Fibroblast of gingiva (primary cell): ENCODE measurements at places on chromosomes 3 and 15.

DNA sequence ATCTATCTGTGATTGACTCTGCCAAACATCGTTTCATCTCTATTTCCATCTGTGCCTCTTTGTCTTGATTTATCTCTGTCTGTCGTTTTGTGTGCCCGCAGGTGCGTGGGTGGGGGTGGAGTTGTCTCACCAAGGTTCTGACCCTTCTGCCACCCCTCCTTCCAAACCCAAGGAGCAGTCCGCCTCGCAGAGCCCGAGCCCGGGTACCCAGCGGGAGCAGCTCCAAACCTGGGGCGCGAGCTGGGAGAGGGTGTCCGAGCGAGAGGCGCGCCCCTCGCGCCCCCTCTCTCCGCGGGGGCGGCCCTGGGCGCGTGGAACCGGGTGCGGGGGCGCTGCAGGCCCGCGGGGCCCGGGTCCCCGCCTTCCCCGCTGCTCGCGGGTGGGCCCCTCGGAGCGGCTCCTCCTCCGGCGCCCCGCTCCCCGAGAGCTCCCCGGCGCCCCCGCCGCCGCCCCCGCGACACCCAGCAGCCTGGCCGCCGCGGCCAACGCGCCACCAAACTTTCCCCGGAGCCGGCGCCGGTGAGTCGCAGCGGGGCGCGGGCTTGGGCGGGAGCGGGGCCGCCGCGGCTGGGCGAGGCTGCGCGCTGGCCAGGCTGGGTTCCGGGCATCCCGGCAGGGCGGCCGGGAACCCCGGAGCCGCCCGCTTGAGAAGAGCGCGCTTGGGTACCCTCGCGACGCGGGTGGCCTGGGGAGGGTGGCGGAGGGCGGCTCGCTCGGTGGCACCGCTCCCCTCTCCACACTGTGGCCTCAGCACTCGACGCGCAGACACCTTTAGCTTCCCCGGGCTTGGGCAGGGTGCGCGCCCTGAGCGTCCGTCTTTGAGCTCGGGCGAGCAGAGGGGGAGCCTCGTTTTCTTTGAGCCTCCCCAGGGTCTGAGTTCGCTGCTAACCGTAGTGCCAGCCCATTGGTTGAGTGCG lies at the start of gene HRH1:
Gene HRH1, plus strand, starts transcription at position 458 of the 917 bp plus-strand sequence. CDS start 104,545 bp downstream, outside the sequence.
- no peak for DNase-seq

- no peak for DNase-seq
Measured at GRCh38 chr15:91924183-91924582, 70.7 kb downstream of the SLCO3A1 start.

GRCh38 chr3:149167898-149168297 lies 38.5 kb downstream of the HPS3 start:
- no peak for DNase-seq

DNA sequence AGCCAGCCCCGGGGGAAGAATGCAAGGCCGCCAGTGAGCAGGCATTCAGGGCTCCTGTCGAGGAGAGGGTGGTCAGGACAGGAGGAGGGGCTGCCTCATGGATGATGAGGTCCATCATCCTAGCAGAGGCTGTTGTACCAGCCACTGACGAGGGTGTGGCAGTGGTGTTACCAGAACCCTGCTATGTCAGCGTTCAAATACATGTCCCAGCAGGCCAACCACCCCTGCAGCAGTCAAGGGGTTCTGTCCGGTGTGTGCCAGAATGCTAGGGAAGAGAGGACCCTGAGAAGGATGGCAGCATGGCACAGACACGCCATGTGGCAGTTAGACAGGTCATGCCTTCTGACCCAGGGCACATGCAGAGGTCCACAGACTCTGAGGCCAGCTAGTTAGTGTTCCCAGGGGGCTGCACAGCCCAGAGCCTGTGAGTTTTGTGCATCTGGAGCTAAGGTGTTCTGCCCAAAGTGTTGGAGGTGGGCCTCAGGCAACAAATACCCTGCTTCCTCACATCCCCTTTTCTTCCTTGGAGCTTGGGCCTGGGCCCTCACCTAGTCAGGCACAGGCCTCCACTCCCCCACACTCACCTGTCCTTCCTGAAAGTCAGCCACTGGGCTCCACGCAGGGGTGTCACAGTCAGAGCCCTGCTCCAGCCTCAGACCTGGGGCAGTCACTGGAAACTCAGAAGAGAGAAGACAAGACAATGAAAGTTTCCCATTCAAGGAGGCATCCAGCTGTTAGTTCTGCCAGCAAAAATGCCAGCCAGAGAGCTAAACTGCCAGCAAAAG lies 7.8 kb downstream of the PAK6 start:
- DNase-seq: no peak

DNA sequence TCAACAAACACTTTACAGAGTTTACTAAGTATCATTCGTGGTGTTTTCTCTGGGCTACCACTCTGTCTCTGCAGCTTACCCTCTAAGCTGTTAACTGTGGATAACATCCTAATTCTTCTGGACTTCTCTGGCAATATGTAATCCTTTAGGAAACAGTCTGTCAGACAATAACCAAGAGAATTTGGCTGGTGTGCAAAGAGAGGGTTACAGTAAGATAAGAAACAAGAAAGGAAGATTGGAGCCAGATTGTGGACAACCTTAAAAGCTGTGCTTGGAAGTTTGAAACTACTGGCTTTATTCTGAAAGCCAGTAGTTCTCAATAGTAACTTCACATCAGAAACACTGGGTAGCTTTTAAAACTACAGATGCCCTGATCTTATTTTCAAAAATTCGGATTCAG lies 778 bp downstream of the ARL6 start:
- no peak for DNase-seq

GRCh38 chr15:78210349-78210717 lies 24.0 kb downstream of the ACSBG1 start:
- no peak for DNase-seq

GRCh38 chr3:44557074-44557473 lies 2.1 kb downstream of the ZKSCAN7 start:
- no peak for DNase-seq

DNA sequence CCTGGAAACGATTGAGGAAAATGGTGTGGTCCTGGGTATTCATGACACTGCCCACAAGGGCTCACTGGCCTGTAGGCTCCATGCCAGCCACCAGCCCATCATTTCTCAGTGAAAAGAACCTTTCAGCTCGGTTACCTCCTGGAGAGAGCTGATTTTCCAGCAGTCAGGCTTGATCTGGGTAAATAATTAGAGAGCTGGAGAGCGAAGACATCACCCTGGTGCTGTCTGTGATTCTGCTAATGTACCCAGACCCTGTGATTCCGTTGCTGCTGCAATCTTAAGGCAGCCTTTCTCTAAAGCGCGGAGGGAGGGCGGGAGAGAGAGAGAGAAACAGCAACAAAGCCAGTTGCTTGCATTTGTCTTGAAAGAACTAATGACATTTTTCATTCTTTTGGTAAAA lies 221.9 kb upstream of the TOPAZ1 start:
- no peak for DNase-seq

- no peak for DNase-seq
Measured at GRCh38 chr3:127565711-127566110, 24.8 kb downstream of the TPRA1 start.

DNA sequence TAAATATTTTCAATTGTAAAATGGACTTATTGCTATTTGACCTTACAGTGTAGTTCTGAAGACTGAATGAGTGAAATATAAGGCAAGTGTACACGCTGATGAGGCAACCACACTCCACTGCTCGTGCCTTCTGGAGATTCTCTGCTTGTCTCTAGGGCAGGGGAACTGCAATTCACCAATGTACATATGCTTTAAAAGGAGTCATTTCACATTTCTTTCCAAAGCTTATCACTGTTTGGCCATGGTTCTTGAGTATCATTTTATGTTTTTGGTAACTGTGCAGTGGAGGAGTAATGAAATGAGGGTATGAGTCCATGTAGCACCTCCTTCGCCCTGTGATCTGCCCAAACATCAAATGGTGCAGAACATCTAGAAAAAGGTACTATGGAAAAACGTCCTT lies 43.7 kb downstream of the CCR4 start:
- no peak for DNase-seq

- DNase-seq: no peak
Measured at GRCh38 chr3:18900994-18901393, 247.3 kb upstream of the KCNH8 start.

- no peak for DNase-seq
Measured at GRCh38 chr3:2851361-2851760, 258.8 kb downstream of the IL5RA start.

GRCh38 chr3:122934251-122934650 lies 93.3 kb downstream of the SEMA5B start:
- DNase-seq: no peak

- DNase-seq: peak; percentile 85
Measured at GRCh38 chr3:115804713-115805119, 181.4 kb downstream of the GAP43 start.

DNA sequence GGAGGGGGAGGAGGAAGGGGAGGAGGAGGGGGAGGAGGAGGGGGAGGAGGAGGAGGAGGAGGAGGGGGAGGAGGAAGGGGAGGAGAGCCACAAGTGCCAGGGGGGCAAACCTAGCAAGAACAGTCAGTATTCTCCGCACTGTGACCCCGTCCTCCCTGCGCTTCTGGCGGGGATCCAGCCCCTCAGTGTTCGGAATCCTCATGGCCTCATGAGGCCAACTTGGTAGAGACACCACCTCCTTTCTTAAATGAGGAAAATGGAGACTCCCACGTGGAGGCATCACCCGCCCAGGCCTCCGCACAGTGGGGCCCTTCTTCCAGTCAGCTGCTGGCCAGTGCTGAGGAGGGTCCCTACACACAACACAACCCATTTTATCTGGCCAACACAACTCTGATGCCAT lies 163.4 kb downstream of the XXYLT1 start:
- no peak for DNase-seq

DNA sequence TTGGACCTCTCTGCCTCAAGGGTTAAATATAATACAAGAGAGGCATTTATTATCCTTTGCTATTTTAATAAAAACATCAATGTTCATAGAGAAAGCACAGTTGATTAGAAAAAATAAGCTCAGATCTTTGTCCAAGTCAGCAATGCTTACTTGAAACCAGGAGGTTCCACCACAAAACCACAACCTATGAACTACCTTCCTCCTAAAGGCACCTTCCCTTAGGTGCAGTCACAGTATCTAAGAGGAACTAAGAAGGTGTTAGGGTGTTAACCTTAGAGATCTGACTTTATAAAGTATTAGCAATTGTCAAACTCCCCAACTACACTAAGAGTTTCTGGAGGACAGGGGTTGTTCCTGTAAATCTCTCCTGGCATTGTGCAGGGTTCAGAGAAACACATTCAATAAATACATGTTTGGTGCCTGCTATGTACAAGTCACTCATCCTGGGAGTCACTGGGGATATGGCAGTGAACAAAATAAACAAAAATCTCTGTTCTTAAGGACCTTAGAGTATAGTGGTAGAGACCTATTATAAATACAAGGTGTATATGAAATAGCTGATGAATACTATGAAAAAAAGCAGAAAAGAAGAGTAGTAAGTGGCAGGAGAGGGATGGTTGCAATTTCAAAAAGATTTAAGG lies 208.6 kb downstream of the NFKBIZ start:
- DNase-seq: no peak

DNA sequence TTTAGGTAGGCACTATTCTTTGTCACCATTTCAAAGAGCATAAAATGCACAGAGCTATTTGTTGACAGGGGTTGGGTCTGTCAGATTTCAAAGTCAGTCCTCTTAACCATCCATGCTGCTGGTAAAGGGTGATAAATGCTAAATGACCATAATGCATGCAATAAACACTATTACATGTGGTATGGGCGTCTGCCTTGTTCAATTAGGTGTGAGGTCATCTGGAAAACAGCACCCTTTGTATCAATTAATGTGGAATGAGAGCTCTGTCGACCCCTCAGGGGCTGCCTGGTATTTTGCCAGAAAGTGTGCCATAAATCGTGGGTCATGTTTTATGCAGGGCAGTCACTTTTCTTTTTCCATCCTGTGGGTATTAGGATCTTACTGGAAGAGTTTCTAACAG lies 235.6 kb downstream of the SV2B start:
- no peak for DNase-seq

GRCh38 chr15:48433226-48433886 lies 102.1 kb downstream of the DUT start:
- DNase-seq: peak; percentile 65

- DNase-seq: peak; percentile 56
Measured at GRCh38 chr3:172595664-172596393, 72.6 kb upstream of the TNFSF10 start.

DNA sequence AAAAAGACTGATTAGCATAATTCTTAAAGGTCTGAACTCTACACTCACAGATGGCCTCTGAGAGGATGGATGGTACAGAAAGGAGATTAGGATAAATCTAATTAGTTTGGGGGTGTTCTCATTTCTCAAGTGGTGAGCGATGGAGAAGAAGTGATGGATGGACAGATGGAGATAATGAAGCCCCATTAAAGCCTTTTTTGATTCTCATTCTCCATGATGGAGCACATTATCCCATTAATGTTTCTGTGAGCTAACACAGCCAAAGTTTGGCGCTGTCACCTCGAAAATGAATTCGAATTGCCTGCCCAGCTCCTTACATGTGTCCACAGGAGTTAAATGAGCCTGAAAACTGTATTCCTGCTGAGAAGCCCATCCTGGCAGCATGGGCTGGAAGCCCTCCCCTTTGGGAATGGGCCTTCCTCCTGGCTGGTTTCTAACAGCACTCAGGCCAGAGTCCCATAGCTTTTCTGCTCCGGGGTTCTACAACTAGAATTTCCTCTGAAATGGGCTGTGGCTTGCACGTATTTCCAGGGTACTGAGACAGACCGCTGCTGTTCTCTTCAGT lies 726.0 kb upstream of the CFAP20DC start:
- no peak for DNase-seq

GRCh38 chr15:90456236-90456635 lies 68.2 kb downstream of the IQGAP1 start:
- DNase-seq: no peak

DNA sequence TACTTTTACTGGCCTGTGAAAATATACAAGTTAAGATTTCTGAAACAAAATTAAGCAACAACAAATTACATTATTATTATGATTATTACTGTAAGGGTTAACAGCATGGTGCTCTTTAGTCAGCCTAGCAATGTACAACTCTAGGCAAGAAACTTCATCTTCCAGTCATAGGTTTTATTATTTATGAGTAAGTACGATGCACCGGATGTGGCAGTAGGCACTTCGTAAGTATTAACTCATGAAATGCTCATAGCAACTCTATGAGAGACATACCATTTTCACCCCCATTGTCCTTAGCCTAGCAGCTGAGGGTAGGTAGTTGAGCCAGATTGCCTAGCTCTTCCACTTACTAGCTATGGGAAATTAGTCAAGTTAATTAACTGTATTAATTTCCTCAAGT lies 68.0 kb upstream of the PTPRG start:
- DNase-seq: no peak

DNA sequence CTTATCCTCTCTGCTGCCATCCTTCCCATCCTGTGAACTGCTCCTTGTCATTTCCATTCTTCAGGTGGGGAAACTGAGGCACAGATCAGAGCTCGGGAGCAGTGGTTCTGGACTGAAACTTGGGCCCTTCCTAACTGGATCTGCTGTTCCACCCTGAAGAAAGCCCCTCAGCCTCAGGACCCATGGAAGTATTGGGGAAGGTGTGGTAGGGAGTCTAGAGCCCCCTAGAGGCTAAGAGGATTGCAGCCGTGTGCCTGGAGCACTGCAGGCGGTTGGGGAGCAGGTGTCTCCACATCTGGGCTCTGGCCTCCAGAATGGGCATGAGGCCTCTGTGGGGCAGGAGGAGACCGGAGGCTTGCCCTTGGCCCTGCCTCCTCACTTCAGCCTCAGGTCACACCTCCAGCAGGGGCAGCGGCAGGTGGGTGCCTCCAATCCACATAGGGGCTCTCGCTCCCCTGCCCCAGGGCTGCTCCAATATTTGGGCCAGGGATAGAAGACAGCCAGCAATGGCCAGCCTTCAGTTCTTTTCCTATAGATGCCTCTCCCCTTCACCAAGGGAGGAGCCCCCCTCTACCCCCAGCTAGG lies 28.1 kb downstream of the DNAJB8 start:
- DNase-seq: no peak

GRCh38 chr3:107453504-107453903 lies 69.3 kb upstream of the BBX start:
- no peak for DNase-seq

GRCh38 chr3:194265505-194265892 lies 85.6 kb downstream of the CPN2 start:
- peak; percentile 93 for DNase-seq
